ENCODE measurements at places on chromosomes 2 and 18. TPM values are rescaled to one million over a fixed set of nuclear protein-coding genes. Genes with fewer than 3 reads are reported as not detected.

The IGFBP5 gene
- total RNA-seq, result 29.5 TPM

The CYTIP gene
- 1.4 TPM for total RNA-seq

The HNRNPLL gene
- total RNA-seq, result 53.9 TPM

The LAMA1 gene
- total RNA-seq, result 8.3 TPM

The EPHA4 gene
- total RNA-seq, result 12.7 TPM

The ATG9A gene
- total RNA-seq, result 56.0 TPM

The CCBE1 gene
- 53.0 TPM for total RNA-seq

The PCARE gene
- not detected for total RNA-seq

The DNPEP gene
- 60.7 TPM for total RNA-seq

The FAM237A gene
- total RNA-seq, result not detected

The KLF11 gene
- total RNA-seq, result 8.3 TPM

The DCC gene
- total RNA-seq, result not detected

The NDUFB3 gene
- 25.7 TPM for total RNA-seq

The NMUR1 gene
- total RNA-seq, result under 0.01 TPM

The GRB14 gene
- total RNA-seq, result 0.88 TPM

GRCh38 chr18:26888259-26888658, 22.8 kb upstream of the AQP4 start:
- no peak for DNase-seq

GRCh38 chr2:29213888-29214291, 98.7 kb downstream of the CLIP4 start:
- DNase-seq, result no peak

- DNase-seq, result peak; percentile 80
Observed at GRCh38 chr2:163667064-163667887, 68.5 kb downstream of the FIGN start.

- no peak for DNase-seq
Observed at GRCh38 chr2:61733563-61733962, 120.3 kb downstream of the FAM161A start.

DNA sequence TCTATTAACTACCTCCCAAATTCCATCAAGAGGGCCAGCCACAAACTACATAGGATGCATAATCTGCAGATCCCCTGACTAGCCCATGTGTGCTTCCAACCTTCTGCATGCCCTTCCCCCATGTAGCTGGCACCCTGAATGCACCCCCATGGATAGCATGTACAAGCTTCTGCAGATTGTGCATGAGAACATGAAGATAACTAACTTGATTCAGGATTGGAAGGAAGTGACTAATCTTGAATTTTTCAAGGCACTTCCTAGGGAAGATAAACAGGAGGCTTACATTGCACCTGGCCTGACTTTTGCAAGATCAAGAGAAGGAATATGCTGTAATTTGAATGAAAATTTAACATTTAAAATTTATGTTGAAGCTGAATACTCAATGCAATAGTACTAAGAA, 66.7 kb downstream of the CDC42EP3 start:
- DNase-seq, result no peak

DNA sequence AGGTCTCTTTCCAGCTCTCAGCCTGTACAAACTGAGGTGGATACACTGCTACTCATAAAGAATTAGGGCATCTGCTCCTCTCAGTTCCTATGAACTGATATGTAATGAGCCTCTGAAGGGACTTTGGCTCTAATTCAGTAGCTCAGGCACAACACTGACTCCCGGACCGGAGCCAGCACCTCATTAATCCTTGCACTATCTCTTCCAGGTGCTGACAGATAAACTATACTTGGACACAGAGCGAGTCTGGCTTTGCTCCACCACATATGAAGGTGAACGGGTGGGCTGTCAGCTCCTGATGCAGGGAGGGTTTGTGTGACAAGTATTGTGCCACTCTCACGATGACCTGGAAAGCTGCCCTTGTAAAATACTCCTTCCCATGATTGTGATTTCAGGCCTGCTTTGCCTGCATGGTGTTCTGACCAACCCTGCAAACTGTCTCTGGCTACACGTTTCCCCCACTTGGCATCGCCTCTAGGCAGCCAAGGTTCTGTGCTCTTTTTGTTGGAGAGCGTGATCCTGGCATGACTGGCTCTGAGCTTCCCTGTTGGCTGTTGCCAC, 111.6 kb upstream of the LMAN1 start:
- DNase-seq, result no peak

- no peak for DNase-seq
Observed at GRCh38 chr2:144999071-144999875, 479.4 kb upstream of the ZEB2 start.

DNA sequence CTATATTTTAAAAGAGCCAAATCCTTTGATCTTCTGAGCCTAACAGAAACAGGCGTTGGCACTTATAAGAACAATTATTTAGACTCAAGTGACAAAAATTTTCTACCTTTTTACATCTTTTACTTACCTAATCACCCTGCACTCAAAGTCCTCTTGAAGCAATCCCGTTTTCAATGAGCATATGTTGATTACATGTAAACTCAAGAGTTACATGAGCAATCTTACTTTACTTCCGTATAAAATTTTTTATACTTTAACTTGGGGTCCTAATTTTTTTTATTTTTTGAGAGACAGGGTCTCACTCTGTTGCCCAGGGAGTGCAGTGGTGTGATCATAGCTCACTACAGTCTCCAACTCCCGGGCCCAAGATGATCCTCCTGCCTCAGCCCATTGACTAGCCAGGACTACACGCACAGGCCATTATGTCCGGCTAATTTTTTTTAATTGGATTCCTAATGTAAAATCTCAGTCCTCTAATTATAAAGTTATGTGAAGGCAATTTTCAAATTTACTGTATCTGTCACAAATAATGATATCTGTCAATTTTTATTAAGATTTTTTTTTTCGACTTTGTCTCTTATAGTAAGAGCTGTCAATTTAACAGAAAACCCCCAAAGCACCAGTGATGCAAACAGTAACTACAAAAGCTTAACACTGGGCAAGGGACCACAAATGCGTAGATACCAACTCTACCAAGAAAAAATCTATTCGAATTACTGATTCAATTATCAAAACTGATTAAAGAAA, 19.1 kb upstream of the STPG4 start:
- no peak for DNase-seq

DNA sequence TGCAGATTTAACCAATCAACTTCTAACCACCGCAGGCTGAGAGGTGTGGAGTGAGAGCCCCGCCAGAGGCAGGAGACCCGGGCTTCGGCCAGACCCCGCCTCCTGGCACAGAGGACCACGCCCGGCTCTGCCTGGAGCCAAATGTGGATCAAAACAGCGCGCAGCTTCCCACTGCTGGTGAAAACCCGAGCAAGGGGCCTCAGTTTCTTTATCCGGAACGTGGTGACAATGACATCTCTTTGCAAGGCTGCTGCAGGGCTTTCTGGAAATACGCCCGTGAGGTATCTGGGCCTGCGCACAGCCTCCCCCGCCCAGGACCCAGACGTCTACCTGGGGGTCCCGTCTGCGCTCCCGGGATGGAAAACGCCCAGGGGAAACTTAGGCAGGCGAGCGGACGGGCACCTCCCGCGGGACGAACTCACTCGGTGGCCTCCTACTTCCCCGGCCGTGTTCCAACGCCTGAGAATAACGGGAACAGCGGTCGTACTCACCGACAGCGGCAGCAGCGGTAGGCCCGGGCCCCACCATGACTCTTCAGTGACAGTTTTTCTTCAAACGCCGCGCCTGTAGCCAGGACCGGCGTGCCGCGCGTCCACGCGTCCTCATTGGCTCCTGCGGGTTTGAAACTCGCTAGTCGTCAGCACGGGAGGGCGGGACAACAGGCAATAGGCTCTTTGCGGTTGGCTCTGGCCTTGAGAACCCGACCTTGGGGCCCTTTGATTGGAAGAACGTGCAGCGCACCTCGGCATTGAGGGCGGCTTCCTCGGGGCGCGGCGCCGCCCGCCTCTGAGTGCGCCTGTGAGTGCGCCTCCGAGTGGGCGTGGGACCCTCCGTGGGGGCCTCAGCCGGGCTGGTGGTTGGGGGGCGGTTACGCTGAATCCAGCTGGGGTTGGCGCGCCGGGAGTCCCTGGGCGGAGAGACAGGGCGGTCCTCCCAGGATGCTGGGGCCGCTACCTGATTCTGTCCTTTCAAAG, at the start of gene CKAP2L:
Gene CKAP2L, minus strand, starts transcription at position 539 of the 974 bp plus-strand sequence. Its CDS starts 11 bp downstream, at position 528.
- peak; percentile 98 for DNase-seq

- DNase-seq, result no peak
Observed at GRCh38 chr18:73901566-73901965, 246.1 kb downstream of the FBXO15 start.

- no peak for DNase-seq
Observed at GRCh38 chr2:137947728-137948336, 16.4 kb upstream of the HNMT start.

DNA sequence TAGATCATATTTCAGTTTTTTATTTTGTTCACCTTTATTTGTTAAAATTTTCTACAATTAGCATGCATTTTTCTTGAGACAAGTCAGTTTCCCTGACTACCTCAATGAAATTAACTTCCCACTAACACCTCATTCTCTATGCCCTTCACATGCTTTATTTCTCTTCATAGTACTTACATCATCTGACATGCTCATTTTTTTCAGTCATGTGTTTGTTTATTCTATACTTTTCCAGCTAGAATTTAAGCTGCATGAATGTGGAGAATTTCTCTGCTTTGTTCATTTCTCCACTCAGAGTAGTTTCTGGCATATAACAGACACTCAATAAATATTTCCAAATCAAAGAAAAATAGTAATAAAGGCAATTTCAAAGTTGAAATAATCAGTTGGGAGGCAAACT, 78.9 kb upstream of the SCN7A start:
- no peak for DNase-seq

- DNase-seq, result no peak
Observed at GRCh38 chr2:134169788-134170187, 84.1 kb upstream of the MGAT5 start.

DNA sequence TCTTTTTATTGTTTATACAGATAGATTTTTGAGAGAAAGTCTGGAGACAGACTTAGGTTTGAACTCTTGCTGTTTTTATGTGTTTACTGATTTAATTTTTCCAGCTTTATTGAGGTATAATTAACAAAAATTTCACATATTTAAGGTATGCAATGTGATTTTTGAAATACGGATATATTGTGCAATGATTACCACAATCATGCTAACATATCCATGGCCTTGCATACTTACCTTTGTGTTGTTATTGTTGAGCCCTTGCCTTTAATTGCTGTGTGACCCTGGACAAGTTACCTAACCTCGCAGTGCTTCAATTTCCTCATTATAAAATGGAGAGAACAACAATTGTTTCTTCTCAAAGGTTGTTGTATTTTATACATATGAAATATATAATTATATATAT, 13.9 kb upstream of the RBMS1 start:
- no peak for DNase-seq

- no peak for DNase-seq
Observed at GRCh38 chr2:109472331-109472959, 141.3 kb downstream of the SEPTIN10 start.

DNA sequence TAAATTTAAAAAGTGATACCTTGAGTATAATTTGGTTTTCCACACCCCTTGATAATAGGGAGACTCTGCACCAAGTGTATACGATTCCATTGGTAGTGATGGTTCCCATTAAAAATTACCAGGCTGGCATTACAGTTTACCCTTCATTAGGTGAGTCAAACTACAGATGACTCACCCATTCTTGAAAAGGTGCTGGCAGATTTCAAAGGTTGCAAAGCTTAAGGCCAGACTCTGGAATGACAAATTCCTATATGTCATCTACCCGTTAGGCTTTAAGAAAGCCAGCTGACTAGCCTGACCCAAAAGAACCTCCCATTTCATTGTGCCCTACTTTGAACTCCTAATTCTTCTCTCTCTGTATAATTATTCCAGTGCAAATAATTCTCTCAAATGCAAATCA, 124.4 kb downstream of the LRRTM4 start:
- DNase-seq, result no peak

- no peak for DNase-seq
Observed at GRCh38 chr18:65124633-65125032, 626.2 kb upstream of the CDH7 start.

GRCh38 chr2:64695721-64696261, 42.1 kb upstream of the SERTAD2 start:
- DNase-seq, result no peak

DNA sequence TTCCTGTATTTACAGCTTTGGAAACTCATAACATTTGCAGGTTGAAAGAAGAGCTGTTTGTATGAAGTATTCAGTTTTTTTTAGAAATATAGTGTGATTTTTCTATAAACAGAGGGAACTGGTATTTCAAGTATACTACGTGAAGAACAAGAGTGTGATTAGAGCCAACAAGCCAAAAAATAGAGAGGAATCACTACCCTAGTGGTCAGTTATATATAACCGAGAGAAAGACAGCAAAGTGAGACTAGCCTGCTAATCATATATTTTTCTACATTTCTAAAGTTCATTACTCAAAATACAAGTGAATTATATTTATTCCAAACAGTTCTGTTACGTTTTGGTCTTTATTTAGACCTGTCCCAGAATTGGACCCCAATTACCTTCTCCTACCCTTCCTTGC, 444.8 kb upstream of the NRP2 start:
- no peak for DNase-seq

GRCh38 chr2:16268301-16269000, 328.1 kb downstream of the MYCN start:
- DNase-seq, result no peak

GRCh38 chr18:3156325-3156640, 63.5 kb downstream of the MYOM1 start:
- DNase-seq, result no peak

Measured in osteoblast (primary cell).